Hematopoietic multipotent progenitor cell treated with erythropoietin and hydrocortisone succinate and interleukin-3 and kit ligand, for 4 days (in vitro differentiated cells): ENCODE measurements at places on chromosomes 12 and 14.

DNA sequence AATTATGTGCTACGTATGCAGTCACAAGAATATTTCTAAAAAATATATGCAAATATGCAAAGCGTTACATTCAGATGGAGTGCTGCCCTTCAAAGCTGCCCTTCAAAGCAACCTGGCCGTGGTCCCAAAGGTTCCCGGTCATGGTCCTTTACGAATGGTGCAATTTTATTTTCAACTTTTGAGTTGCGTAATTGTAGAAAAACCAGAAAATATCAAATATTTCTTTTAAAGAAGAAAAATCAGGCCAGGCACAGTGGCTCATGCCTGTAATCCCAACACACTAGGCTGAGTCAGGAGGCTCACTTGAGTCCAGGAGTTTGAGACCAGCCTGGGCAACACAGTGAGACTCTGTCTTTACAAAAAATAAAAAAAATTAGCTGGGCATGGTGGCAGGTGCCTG, 21.4 kb downstream of the CLSTN3 start:
- no peak for DNase-seq

DNA sequence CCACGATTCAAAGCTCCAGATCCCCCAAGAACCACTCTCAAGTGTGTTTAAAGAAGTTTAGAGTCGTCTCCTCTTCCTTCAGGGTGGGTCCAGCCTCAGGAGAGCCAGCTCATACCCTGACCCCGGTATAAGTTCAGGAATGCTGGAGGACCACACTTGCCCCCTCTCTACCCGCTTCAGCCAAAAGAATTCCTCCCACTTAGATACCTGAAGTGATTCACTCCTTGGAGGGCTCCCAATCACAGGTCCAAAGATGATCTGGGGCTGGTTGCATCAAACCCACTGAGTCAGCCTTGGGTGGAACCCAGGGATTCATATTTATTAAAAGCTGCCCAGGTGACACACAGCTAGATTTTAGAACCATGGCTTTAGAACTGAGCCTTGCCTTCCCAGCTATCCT, 133.5 kb upstream of the PARP11 start:
- no peak for DNase-seq

GRCh38 chr12:121264951-121265515, 31.5 kb downstream of the CAMKK2 start:
- DNase-seq = no peak

DNA sequence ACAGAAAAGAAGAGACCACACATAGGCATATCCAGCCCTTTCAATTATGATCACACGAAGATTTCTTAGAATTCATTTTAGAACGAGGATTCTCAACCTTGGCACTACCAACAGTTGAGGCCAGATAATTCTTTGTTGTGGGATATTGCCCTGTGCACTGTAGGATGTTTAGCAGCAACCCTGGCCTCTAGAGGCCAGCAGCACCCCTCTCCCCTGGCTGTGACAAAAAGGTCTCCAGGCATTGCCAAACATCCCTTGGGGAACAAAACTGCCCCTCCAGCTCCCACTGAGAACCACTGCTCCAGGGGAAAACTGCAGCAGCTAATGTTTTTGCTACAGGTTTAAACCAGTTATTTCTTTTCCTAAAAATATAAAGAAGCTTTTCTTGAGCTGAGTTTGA, 7.1 kb downstream of the NT5DC3 start:
- DNase-seq = no peak

GRCh38 chr12:33116284-33116683, 219.7 kb upstream of the PKP2 start:
- no peak for DNase-seq

DNA sequence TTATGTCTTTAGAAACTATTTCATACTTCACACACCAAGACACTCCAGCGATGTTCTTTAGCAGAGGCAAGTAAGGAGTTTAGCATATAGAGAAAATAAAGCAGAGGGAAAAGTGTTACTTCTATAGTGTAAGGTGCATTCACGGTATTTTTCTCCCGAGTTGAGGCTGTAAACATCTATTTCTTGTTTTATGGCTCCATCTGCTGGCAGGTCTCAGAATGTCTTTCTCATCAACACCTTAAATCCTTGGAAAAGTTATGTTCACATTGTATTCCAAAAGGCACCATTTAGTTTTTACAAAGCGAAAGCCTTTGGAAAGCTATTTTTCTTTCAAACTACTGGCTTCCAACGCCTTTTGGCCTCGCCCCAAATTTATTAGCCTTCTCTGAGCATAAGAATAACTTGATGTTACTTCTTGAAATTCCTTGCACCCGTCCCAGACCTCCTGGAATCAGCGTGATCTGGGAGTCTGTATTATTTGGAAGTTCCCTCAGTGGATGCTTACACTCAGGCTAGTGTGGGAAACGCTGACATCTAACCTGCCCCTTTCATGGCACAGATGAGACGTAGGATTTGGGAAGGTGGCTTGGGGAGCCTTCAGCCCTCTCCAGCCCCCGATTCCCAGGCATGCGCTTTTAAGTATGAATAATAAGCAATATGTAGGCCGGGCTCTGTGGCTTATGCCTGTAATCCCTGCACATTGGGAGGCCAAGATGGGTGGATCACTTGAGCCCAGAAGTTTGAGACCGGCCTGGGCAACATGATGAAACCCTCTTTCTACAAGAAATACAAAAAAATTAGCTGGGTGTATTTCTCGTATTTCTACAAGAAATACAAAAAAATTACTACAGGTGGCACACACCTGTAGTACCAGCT, 1.9 kb upstream of the PIWIL1 start:
- peak; percentile 77 for DNase-seq

DNA sequence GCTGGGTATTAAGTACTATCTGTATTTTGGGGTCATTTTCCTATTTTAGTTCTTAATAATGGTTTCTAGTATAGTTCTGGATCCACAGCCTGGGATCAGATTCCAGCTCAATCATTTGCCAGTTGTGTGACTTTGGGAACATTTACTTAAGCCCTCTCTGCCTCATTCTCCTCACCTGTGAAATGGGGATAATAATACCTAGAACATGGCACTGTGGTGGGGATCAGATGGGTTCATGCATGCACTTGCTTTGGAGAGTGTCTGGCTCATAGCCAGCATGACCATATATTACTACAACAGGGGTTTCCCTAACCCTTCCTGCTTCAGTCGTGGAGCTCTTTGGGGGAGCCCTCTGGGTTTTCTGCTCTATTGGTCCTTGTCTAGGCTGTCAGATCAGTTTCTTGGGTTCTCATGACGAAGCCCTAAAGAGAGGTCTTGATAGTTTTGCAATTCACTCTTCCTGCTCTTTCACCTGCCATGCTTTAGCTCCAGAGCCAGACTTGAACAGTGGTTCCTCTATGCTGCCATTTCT, 34.1 kb upstream of the SMOC1 start:
- DNase-seq = no peak

DNA sequence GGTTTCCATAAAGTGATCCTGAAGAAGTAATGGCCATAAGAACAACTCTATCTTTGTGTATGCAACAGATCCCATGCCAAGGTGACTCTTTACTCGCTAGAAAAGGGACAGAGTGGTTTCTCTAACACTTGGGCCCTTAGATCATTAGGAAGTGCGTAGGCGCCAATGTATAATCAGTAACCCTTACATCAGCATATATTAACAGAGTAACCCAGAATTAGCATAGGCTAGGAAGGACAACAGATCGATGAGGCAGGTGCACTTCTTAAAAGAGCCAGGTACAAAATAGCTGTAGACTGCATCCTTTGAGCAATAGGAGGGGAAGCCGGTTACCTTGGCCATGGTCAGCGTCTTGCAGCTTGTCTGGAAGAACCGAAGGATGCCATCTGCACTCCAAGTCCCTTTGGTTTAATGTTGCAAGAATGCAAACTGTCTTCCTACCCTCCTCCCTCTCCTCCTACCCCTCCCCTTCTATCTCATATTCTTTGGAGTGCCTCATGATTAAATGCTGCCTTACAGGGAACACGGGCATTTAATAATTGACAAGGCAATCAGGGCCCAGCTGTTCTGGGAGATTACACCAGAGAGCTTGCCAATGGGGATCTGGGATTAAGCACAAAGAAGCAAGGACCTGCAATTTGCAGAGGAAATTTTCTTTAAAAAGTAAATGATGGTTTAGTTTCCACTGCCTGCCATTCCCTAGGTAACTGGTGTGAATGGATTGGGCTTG, 8.0 kb downstream of the GSG1 start:
- no peak for DNase-seq

DNA sequence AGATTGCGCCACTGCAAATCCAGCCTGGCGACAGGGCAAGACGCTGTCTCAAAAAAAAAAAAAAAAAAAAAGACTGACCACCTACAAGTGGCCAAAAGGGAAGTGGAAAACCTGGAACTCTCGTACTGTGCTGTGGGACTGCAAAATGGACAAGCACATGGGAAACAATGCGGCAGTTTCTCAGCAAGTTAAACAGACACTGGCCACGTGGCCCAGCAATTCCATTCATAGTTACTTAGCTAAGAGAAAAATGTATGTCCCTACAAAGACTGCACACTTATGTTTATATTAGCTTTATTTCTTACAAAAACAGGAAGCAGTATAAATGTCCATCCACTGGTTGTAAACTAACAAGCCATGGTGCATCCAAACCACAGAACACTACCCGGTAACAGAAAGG, 5.6 kb downstream of the CHFR start:
- DNase-seq = no peak

DNA sequence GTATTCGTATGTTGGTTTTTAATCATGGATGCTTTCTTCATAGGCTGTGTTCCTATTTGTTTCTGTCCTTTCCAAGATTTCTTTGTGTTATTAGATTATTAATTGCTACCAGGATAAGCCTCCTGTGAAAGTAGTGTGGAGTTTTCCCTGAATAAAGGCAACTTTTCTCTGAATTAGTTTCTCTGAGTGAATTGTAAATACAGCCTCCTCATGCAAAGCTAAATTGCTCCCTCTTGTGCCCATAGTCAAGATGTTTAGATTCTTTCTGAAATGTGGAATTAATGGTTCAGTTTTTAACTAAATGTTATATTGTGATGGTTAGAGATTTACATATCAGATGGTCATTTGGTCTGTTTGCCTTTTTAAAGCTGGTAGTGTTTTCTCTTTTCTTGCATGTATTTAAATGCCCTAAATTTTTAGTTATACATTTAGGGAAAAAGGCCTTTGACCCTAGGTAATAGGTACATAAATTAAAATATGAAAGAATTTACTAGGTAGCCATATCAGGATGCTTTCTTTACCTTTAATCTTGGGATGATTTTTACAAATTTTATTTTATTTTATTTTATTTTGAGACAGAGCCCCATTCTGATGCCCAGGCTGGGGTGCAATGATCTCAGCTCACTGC, 8.9 kb downstream of the APAF1 start:
- peak; percentile 88 for DNase-seq

DNA sequence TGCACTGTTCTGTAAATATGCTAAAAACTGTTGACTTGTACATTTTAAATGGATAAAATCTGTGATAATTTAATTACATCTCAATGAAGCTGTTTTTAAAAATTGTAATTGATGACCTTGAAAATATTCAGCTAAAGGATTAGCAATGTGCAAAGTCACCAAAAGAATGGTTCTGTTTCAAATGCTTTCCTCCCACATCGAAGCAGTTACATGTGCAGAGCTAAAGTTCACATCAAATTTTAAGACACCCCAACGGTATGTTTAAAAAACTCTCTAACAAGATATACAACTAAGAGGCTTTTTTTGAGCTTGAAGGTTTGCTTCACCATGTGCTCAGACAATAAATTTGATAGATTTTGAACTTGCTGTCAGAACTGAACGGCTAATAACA, 114.6 kb upstream of the KRAS start:
- no peak for DNase-seq

GRCh38 chr12:46910830-46911229, 85.0 kb upstream of the SLC38A4 start:
- DNase-seq = no peak

GRCh38 chr14:76762411-76763095, 1.3 kb downstream of the VASH1 start:
- DNase-seq = peak; percentile 51
